ENCODE measurements at places on chromosomes 7 and 10.

- DNase-seq: no peak
These were observed 230.9 kb downstream of the KLF6 start for GRCh38 chr10:3554121-3554522.

GRCh38 chr7:27746978-27747377 lies 7.0 kb downstream of the TAX1BP1 start:
- no peak for DNase-seq

GRCh38 chr7:152660021-152660420 lies 15.9 kb downstream of the XRCC2 start:
- DNase-seq: no peak

- no peak for DNase-seq
These were observed 887.6 kb downstream of the NRG3 start for GRCh38 chr10:82762641-82763040.

DNA sequence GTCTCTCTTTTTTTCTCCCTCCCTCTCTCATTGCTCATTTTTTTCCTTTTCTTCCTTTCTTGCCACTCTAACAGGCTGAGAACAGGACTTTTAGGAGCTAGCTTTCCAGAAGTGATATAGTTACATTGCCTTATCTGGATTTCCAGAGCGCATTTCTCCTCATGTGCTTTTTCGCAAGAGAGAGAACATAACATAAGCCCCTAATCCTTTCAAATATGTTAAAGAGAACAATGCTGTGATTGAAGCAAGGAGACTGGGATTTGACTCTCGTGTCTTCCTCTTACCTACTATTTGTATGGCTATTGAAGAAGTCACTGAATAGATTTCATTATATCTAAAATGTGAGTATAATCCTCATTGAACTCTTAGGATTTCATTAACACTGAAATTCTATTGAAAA lies 101.2 kb upstream of the PRPS1L1 start:
- no peak for DNase-seq

DNA sequence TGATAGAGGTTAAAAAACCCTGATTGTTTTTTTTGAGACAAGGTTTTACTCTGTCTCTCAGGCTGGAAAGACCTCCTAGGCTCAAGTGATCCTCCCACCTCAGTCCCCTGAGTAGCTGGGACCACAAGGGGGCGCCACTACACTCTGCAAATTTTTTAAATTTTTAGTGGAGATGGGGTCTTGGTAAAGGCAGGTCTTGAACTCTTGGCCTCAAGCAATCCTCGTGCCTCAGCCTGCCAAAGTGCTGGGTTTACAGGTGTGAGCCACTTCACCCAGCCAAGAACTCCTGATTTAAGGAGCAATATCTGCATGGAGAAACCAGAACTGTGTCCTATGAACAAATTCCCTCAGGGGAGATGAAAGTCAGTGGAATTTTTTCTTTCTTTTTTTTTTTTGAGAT lies 7.3 kb upstream of the KLHDC10 start:
- peak; percentile 62 for DNase-seq

DNA sequence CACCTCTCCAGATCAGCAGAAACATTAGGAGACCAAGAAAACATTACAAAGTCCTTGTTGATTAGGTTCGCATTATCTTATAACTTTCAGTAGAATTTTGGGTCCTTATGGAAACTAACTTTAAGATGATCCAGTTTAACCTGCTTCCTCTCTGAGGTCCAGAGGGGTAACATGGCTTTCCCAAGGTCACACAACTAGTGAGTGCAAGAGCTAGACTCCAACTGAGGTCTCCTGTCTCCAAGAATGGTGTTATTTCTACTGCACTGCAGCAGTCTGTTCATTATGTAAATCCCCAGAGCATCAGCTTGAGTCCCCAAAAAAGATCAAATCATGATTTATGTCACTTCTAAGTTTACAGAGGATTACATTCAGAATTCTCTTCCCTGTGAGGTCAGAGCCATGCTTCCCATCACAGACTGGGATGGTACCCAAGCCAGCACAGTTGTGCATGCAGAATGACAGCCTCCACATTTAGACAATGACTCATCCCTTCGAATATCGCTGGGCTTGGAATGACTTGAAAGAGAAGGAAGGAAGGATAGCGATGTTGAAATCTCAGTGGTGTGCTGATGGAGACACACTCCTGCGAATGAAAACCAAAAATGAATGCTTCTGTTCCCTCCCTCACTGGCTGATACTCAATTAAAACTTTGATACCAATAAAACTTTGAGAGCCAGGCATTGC lies 163.1 kb upstream of the PLXNA4 start:
- DNase-seq: no peak

DNA sequence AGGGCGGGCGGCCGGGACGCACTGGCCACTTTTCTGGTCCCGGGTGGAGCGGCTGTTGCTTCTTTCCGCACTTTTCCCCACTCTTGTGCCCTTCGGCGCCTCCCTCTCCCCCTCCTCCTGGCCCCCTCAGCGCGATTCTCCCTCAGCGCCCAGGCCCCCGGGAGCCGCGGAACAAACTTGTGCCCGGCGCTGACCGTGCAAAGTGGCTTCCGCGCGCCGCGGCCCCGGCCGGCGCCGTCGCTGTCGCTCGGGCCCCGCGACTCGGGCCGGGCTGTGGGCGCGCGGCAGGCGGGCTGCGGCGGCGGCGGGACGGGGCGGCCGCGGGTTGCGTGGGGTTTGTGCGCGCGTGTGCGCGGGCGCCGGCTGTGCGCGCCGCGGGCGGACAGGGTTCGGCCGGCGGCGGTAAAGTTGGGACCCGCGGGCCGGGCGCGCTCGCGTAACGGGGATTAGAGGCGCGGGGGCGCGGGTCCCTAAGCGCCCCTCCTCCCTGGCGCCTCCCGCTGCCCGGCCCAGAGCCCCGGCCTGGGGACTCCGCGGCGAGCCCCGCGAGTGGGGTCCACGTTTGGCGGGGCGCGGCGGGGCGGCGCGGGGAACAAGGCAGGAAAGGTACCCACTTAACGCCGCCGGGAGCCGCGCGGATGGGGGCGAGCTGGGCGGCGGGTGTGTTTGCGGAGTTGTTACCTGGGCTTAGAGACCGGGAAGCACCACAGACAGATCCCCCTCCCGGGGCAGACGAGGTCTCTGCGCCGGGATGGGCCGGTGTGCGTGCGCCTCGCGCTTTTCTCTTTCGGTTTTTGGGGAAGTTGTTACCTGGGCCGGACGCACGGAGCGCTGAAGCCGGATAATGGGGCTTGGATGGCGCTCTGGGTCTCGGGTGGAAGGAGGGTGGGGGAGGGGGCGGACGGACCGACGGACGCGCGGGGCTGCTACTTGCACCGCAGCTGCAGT lies 860 bp downstream of the ZEB1 start:
- DNase-seq: peak; percentile 36

- DNase-seq: no peak
These were observed 96.5 kb upstream of the INSYN2A start for GRCh38 chr10:127292888-127293287.

DNA sequence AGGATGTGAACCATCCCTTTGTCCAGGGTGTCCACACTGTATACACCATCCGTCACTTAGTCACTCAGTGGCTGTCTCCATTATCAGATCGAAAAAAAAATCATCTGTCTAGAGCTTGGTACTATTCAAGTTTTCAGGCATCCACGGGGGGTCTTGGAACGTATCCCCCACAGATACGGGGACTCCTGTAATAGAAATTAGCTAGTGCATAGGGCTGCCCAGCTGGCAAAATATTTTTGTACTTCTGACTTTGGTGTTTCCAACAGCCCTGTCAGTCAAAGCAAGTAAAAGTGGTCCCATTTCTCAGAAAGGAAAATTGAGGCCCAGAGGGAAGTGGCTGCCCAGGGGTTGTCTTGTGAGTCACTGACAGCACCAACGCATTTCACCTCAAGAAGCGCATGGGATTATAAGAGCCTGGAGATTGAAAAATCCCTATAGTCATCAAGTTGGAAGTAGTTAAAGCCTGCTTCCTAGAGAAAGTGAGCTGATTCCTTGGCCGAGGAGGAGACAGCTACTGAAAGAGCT lies 52.1 kb upstream of the SLC29A3 start:
- DNase-seq: no peak

DNA sequence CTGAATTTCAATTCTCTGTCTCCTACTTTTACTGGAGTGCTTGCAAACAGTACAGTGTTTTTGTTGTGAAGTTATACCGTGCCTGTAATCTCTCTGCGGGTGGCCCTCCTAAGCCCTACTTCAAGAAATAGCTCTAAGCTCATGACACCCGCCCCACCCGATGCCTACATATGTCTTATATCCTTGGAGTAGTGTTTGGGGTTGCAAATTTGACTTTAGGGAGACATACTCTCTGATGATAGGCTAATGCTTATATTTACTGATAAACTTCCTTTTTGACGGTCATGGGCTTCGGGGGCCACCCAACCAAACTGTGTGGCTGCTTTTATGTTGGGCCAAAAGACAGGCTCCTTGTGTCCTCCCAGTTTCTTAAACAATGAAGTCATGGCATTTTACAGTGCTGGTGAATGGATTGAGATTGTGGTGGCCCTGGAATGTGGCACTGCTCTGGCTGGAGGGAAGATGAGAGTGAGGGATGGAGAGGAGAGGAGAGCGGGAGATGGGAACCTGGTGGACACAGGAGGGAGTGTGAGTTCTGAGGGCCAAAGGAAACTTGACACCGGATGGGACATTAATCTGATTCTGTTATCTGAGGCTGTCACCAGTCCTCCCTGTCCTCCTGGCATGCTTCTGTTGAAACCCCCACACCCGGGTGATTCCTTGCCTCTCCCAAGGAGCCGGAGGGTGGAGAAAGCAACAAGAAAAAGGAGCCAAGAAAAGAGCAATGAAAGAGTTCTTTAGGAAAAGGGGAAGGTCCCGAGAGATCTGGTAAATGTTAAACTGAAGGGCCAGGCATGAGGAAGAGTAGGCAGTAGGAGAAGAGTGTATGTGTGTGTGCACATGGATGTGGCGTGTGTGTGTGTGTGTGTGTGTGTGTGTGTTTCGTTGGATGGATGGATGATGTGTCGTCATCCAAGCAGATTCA lies 113.3 kb downstream of the TCF7L2 start:
- no peak for DNase-seq

DNA sequence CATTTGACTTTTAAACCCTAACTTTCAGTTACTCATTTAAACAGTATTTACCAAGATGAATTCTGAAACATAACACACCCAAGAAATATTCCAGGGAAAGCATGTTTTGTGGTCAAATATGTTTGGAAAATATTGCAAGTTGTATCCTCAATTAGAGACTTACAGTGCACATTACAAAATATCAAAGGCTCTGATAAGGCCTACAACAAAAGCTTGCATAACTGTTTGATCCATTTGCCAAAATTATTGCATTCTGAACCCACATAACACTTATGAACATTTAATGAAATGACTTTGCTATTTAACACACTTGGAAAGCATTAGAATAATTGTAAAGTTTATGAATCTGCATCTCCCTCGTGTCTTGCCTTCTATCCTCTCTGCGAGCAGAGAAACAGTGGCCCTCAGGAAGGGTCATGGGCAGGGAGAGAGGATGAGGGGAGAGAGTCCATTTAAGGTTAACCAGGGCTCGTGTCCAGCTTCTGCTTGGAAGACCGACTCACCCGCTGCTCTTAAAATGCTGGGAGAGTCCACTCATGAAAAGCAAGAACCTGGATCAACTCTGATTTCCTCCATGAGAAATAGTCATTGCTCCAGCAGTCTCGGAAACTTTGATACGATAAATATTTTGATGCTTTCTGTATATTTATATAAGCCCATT lies 408.2 kb upstream of the ZMIZ1 start:
- no peak for DNase-seq

- no peak for DNase-seq
These were observed 5.9 kb downstream of the ADK start for GRCh38 chr10:74156919-74157289.

DNA sequence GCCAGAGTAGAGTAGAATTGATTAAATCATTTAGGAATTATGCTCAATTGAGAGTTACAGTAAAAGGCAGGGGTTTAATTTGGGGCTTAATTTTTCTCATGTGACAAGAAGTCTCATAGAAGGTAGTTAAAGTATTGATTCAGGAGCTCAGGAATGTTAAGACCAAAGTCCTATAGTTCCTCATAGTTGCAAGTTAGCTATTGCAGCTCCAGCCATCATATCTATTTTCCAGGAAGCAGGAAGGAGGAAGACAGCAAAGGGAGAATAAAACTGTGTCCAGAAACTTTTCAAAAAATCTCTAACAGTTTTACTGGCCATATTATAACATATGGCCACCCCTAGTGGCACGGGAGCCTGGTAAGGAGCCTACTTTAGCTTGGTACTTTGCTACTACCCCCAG lies 97.0 kb upstream of the RPA3 start:
- DNase-seq: no peak

GRCh38 chr10:3136336-3136735 lies 36.2 kb downstream of the PITRM1 start:
- DNase-seq: no peak

GRCh38 chr7:53518319-53518718 lies 482.9 kb downstream of the POM121L12 start:
- no peak for DNase-seq

DNA sequence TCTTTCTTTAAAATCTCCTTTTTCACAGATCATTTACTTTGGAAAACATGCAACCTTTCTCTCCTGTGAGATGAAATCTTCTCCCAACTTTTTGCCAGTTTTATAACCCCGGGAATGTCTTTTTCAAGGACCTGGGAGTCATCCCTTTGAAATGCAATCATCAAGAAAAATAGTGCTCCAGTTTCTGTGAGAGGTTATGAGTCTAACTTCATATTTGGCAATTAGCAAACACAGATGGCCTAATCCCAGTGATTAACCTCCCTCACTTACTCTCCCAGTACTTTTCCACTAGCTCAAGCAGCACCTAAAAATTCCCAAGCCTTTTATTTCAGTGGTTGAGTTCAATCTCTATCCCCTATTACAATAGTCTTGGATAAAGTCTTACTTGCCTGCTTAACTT lies 185.8 kb upstream of the TMEM106B start:
- no peak for DNase-seq

GRCh38 chr7:87395442-87396020 lies 50.1 kb downstream of the CROT start:
- no peak for DNase-seq

GRCh38 chr10:28480628-28480965 lies 52.3 kb upstream of the WAC start:
- no peak for DNase-seq

- DNase-seq: no peak
These were observed at the start of gene SYCE1 for GRCh38 chr10:133565441-133566294. SYCE1 (minus strand) TSS chr10:133565583; CDS start chr10:133565529, 54 bp downstream.

DNA sequence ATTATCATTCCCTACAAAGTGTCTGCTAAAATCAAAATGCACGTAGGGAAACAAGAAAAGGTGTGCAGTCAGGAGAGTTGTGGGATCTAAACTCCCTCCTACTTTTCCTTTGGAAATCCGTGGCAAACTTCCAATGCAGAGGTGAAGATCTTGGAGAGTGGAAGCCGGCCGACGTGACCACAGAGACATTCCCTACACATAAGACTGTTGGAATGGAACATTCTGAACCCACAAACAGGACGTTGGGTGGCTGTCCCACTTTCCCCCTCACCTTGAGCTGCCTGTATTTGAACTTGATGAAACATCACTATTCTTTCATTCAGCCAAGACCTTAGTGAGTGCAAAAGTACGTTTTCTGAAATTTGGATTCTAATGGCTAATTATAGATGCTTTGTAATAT lies 65.9 kb downstream of the PRKCQ start:
- DNase-seq: no peak

GRCh38 chr7:50748472-50748871 lies 34.2 kb downstream of the GRB10 start:
- no peak for DNase-seq

GRCh38 chr7:93563584-93563983 lies 10.9 kb downstream of the CALCR start:
- no peak for DNase-seq

Data from activated CD4-positive, alpha-beta T cell treated with anti-CD3 and anti-CD28 coated beads, Interleukin-2, amount 50 U/mL, for 4 hours (primary cell).